ENCODE measurements at places on chromosomes 2 and 18.

- no peak for DNase-seq
Measured at GRCh38 chr2:99598441-99598840, 108.6 kb upstream of the REV1 start.

DNA sequence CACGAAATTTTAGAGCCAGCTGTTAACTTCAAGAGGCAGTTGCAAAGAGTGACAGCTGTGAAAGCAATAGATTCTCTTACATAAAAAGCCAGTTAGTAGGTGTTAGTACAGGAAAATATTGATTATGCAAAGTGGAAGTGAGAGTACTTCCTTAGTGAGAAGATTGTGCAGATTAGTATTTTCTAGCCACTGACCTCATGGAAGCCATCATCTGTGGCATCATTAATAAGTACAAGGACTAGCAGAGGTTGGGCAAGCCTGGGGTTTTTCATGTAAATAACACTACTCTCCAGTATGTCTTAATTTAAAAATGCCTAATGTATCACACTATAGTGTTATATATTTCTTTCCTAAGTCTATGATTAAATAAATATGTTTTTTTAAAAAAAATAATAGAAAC lies 166.2 kb upstream of the DTNA start:
- no peak for DNase-seq

- DNase-seq, result no peak
Measured at GRCh38 chr2:39228413-39229209, 15.2 kb downstream of the CDKL4 start.

DNA sequence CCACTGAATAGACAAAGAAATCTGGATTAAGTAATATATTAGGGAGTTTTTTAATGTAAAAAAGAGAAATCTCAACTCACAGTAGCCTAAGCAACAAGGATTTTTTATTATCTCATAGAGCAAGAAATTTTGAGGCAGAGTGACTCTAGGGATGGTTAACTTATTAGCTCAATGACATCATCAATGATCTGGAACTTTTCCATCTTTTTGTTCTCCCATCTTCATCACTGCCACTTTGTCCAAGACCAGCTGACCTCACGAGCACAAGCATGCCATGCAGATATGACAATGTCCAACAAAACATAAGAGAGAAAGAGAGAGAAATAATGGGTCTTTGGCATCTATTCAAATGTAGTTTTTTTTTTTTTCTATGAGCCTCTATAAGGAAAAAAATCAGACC lies 211.8 kb upstream of the RND3 start:
- no peak for DNase-seq

- no peak for DNase-seq
Measured at GRCh38 chr2:109407276-109408042, 206.3 kb downstream of the SEPTIN10 start.

DNA sequence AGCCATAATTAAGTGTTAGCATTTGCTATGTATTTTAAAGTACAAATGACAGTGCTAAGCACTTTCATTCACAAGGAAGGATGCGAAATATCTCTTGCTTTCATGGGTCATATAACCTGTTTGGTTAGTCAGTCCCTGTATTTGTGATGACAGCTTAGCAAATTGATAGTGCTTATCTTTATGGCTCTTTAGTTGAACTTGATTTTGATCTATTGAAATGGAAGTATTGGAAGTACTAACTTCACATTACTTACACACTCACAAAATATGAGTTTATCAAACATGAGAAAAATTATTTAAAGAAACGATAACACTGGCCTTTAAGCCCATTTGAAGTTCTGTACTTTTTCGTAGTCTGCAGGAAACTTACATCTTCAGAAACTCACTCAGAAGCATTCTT lies 97.4 kb upstream of the NEUROD1 start:
- no peak for DNase-seq

DNA sequence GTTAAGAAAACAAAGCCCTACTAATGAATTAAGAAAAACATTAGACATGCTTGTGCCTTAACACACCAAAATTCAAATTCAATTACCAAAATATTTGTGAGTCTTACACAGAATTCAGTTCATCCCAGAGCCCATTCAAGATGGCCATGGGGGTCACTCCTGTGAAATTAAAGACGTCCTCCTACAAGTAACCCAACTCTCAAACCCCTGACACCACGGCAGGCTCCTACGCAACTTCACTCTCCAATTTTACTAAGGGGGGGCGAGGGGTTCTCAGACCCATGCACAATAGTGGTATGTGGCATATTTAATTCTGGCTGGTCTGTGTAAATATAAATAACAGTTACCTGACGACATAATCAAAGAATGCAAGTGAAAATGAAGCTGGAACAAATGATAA lies 5.0 kb downstream of the ZNF516 start:
- DNase-seq, result no peak

Measured in substantia nigra (tissue), 51 donors.